ENCODE measurements at places on chromosomes 4 and X. TPM values are rescaled to one million over a fixed set of nuclear protein-coding genes. Genes with fewer than 3 reads are reported as not detected.

GRCh38 chr4:181728305-181728966 lies 514.8 kb upstream of the TENM3 start:
- DNase-seq, result no peak

DNA sequence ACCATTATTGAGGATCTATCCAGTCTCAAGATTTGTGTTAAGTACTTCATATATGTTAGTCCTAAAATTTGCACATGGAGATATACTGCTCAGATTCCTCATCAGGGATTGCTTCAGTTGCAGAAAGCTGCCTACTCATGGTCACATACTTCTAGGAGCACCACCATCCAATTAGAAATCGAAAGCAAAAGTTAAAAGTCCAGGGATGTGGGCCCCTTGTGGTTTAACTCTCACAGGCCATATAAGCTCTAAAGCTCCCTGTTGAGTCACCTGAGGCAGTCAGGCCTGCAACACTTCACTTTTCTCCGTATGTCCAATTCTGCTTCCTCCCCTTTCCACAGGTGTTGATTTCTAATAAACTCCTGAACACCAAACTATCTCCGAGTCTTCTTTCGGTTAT lies 84.2 kb downstream of the CNOT6L start:
- no peak for DNase-seq

DNA sequence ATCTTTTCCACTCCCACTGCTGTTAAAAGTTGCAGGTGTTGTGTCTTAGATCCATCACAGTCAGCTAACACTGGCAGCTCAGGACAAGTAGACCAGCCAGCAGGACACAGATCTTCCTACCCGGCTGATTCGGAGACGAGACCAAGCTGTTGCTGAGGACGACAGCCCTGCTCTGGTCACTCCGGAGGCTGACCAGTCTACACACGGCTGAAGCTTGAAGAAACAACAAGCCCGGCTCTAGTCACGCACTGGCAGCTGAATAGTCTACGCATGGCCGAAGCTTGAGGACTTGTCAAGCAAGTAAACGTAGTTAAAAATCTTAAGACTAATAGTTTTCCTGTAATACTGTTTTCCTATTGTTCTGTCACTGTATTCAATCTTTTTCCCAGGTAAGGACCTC lies 1.8 kb downstream of the ACOX3 start:
- DNase-seq, result no peak

Gene INPP4B
- 19.7 TPM for total RNA-seq

GRCh38 chrX:122135070-122135469 lies 1049.0 kb upstream of the GRIA3 start:
- DNase-seq, result no peak

DNA sequence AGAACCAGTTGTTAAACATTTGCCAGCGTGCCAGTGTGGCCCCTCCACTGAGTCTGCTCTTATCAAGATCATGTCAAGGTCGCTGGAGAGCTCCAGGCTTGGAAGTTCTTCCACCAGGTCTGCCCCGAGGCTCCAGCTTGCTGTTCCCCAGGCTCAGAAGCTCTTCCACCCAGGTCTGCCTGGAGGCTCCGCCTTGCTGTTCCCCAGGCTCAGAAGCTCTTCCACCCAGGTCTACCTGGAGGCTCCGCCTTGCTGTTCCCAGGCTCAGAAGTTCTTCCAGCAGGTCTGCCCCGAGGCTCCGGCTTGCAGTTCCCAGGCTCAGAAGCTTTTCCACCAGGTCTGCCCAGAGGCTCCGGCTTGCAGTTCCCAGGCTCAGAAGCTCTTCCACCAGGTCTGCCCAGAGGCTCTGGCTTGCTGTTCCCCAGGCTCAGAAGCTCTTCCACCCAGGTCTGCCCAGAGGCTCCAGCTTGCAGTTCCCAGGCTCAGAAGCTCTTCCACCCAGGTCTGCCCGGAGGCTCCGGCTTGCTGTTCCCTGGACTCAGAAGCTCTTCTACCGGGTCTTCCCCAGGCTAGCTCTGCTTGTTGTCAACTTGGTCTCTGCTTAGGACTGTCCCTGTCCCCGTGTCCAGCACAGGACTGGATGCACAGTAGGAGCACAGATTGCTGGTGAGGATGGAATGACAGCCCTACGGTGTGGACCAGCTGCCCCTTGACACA lies 54.4 kb downstream of the HMX1 start:
- DNase-seq, result peak; percentile 42

GRCh38 chrX:11672213-11672612 lies 6.5 kb upstream of the ARHGAP6 start:
- no peak for DNase-seq

GRCh38 chr4:168291242-168291641 lies 27.3 kb downstream of the DDX60 start:
- DNase-seq, result no peak

DNA sequence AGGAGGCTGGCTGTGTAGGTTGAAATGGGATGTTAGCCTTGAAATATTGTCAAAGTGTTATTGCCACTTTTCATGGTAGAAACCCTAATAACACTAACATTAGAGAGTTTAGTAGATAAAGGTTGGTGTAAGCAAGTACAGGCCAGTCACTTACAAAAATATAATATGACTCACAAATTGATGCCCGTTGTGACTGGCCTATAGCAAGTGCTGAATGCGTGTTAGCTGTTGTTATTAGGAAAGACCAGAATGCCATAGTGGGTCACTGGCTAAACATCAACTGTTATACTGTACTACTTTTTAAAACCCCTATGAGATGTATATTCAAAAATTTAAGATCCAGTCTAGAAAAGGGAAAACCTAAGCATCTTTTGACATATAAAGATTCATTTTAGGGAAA lies 20.4 kb upstream of the GDPD2 start:
- DNase-seq, result no peak

GRCh38 chr4:20195071-20195885 lies 56.4 kb upstream of the SLIT2 start:
- DNase-seq, result no peak

DNA sequence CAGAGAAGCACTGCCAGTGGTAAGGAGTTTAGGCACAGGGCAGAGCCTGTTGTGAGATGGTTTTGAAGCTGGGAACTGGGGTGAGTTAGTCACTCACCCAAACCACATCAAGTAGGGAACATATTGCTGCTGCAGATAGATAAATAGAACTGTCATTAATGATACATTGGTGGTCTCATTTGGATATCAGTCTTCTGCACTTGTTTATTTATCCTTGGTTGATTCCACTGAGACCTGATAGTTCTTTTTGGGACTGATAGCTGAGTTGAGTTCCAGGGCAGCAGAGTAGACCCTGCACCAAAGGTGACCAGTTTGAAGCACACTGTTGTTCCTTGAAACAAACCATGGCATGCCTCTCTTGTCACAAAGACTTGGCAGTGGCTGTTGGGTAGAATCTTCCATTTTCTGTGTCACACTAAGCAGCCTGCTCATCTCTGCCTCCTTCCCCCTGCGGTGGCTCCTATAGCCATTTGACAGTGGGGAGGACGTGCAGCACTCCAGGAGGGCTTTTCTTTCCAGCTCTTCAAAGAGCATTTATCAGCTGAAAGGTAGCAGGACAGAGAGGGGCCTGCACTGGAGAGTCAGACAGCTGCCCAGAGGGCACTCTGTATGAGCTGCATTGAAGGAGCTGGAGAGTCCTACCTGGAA lies 59.7 kb upstream of the TMEM164 start:
- no peak for DNase-seq

DNA sequence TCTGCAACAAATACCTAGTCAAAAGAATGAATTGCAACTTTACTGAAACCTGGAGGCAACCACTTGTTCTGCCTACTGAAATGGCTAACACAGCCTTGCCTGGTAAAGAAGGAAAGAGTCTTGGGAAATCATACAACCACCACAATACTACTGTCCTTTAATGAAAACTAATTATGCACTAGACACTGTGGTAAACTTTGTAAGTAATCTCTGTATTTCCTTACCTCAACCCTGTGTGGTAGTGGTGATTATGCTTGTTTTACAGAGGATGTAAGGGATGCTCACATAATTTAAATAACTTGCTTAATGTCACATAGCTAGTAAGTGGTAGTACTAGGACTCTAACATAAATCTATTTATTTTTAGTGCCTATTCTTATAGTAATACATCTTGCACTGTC lies 44.7 kb downstream of the TMEM156 start:
- DNase-seq, result no peak
